ENCODE measurements at places on chromosomes 16 and 17.

DNA sequence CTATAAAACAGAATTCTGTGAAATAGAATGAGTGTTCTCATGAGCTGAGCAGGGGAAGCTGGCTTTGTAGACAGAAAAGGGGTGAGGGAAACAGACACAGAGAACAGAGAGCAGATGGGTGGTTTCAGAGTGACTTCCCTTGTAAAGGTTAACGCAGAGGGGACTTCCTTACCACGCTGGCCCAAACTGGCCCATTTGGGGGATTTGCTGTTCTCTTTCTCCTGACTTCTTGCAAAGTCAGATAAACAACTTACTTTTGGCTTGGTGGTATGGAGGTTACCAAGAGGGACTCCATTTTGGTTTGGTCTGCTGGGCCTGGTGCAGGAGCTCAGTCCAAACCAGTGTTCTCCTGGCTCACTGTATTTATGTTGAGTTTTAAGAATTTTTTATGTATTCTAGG, 48.4 kb downstream of the SEC14L1 start:
- no peak for DNase-seq

DNA sequence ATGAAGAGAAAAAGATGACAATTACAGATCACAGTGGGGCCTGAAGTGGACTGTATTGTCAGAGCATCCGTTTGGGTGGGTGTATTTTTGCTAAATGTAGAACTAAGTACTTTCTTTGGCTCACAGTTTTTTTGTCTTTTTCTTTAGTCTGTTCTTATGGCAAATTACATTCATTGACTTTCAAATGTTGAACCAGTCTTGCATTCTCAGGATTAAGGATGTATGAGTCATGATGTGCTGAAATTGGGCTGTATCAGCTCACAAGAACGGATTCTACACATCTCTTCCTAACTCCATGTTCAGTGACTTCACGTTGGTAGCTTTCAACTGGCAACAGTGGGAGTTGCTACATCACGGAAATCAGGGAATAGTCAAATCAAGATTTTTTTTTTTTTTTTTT, 66.5 kb downstream of the TEX2 start:
- DNase-seq: no peak

GRCh38 chr16:50761267-50761666, 19.4 kb downstream of the CYLD start:
- no peak for DNase-seq

DNA sequence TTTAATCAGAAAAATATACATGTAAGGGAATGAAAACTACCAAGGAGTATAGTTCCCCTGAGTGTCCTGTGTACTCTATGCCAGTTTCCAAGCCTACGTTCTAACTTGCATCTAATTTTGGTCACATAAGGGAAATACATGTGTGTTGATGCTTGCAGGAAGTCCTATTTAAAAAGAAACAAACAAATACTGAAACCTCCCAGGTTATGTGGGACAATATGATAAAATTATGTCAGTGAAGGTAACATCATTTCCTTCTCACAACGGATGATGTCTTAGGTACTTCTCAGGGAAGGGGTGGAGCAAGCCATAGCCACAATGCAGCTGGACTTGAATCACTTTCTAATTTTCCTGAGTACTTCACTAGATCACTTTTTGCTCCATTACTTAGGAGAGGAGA, 115.9 kb downstream of the ZFHX3 start:
- DNase-seq: no peak

- DNase-seq: no peak
These were observed 185.6 kb upstream of the TNRC6C start for GRCh38 chr17:77772899-77773358.

DNA sequence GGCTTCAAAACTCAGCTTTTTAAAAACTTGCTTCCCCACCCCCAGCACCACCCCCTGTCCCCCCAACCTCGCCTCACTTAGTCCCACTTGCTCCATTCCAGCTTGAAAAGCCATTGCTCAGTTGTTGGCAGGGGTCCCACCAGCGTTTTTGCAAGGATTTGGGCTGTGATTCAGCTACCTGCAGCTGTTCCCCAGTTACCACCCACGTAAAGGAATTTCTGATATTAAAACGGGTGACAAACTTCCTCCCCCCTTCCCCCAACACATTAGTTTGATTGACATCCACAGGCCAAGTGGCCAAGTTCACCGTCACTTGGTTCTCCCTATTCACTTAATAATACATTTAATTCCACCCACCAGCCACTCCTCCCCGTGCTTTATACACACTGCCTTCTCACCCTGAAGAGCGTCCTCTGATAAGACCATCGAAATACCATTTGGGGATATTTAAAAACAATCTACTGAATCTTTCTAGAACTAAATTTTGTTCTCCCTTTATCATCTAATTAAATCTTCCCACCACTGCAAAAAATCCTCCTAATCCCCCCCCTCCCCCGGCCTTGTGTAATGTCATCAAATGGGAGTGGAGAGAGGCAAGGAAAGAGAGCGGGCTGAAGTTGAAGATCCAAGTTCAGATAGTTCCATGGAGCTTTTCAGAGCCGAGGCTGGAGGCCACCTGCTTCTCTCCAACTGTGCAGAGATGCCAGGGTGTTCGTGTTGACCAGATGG, 55.1 kb downstream of the SOX9 start:
- no peak for DNase-seq

GRCh38 chr16:3696425-3697218, 20.7 kb downstream of the TRAP1 start:
- DNase-seq: no peak

GRCh38 chr17:61305024-61305423, 94.6 kb upstream of the TBX2 start:
- no peak for DNase-seq

DNA sequence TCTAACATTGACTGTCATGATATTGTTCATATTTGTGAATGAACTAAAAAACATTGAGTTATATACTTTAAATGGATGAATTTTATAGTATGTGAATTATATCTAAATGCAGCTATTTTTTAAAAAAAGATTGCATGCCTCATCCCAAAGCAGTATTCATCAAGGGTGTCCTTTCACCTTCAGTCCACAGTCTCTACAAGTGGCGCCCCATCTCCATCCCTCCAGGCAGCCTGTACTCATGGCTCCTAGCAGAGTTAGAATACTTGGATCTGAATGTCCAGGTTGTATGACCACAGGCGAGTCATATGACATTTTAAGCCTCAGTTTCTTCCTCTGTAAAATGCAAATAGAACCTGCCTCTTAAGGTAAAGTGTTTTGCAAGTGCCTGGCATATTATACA, 69.8 kb downstream of the TMEM100 start:
- DNase-seq: no peak

GRCh38 chr17:80695979-80696378, 151.3 kb downstream of the RPTOR start:
- DNase-seq: no peak

GRCh38 chr16:88289561-88289960, 93.2 kb upstream of the ZNF469 start:
- DNase-seq: no peak

- no peak for DNase-seq
These were observed 198.1 kb upstream of the CPHXL start for GRCh38 chr16:75924397-75924796.

GRCh38 chr16:64952177-64952576, 169.7 kb downstream of the CDH11 start:
- DNase-seq: no peak

DNA sequence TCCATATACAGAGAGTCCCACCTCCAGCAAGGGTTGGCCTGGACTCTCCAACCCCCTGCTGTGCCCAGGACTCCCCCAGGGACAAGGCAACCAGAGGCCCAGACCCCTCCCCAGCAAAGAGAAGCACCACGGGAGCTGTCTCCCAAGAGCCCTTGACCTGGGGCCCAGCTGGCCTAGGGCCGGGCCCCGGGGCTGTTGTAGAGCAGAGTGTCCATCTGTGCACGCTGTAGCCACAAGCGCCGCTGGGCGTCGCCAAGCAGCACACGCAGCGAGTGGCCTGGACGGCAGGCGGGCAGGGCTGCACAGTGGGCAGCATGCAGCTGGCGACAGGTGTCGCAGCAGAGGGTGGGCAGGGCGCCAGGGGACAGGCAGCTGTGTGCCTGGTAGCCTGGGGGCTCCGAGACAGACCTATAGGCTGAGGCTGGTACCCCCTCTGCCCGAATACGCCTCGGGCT, 4.3 kb downstream of the SPATA2L start:
- no peak for DNase-seq

Measured in activated CD8-positive, alpha-beta memory T cell treated with anti-CD3 and anti-CD28 coated beads for 4 hours (primary cell).